ENCODE measurements at places on chromosomes 4 and X. TPM values are rescaled to one million over a fixed set of nuclear protein-coding genes. Genes with fewer than 3 reads are reported as not detected.

Gene TCEAL3
- total RNA-seq: 7.1 TPM

DNA sequence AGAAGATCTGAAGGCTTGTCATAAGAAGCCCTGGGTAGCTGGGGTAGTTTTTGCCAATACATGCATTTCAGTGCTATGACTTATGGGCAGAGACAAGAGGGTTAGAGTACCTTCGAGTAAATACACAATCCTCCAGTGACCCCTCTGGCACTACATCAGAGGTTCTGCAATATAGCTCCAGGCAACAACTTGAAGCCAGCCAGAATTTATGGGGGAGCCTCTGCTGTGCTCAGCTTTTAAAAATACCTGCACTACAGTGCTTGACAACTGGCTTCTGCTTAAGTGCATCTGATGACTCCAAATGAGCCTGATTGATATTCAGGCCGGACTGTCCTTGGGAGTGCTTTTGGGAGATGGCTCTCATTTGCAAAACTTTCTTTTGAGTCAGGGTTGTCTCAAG, 44.9 kb upstream of the SMAD1 start:
- no peak for DNase-seq

DNA sequence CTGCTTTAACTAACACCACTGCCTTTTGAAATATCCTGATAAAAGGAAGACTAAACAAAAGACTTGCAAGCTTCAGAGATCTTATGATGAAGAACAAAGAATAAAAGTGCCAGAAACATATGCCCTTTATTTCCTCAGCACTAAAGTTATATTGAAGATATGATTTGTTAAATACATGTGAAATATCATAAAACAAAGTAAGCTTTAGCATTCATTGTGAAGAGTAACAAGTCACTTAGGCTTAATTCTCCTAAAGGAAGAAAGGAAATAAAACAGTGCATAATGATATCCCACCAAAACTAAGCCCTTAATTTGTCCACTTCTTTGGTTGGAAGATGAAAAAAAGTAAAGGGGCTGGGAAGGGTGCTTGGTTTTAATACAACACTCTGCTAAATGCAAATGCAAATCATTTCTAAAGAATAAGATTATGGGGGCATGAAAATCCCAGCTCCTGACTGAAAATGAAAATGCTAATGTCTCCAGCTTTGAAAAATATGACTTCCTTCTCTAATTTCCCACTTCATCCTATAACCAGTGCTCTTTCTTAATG, 227.2 kb downstream of the FAT4 start:
- DNase-seq: no peak

DNA sequence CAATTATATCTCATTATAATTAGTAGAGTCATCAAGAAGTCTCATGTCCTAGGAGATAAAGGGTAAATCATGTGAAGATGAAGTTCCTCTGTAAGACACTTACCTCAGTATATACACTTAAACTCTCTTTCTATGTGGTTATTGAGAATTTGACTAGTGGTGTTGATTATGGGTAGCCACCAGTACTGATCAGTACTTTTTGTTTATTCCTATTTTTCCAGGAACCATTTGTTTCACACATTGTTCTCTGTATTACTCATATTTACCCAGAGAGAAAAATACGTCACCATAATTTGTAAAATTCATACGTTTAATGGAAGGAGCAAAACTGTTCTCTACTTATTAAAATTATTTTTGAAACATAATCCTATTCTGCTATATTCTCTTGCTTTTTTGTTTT, 55.8 kb upstream of the PRDM8 start:
- DNase-seq: no peak

DNA sequence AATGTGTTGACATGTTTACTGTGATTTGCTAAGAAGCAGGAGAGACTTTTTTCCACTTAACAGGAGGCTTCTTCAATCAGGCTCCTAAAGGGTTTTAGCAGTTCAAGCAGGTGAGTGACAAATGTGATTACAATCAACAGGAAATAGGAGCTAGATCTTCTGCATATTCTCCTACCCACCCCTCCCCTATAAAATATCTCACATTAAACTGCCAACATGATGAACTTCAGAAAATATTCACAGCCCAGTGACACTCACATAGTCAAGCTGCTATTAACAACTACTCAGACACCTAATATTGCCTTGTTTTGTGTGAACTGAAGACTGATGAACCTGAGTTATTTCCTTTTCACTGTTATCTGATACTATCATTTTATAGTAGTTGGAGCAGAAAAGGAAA, 55.9 kb upstream of the ANTXR2 start:
- no peak for DNase-seq

- DNase-seq: no peak
Observed at GRCh38 chr4:166422475-166422874, 549.4 kb downstream of the TLL1 start.
